ENCODE measurements at places on chromosomes 2 and 18.

- no peak for DNase-seq
These were observed 30.5 kb downstream of the PDK1 start for GRCh38 chr2:172586245-172586891.

DNA sequence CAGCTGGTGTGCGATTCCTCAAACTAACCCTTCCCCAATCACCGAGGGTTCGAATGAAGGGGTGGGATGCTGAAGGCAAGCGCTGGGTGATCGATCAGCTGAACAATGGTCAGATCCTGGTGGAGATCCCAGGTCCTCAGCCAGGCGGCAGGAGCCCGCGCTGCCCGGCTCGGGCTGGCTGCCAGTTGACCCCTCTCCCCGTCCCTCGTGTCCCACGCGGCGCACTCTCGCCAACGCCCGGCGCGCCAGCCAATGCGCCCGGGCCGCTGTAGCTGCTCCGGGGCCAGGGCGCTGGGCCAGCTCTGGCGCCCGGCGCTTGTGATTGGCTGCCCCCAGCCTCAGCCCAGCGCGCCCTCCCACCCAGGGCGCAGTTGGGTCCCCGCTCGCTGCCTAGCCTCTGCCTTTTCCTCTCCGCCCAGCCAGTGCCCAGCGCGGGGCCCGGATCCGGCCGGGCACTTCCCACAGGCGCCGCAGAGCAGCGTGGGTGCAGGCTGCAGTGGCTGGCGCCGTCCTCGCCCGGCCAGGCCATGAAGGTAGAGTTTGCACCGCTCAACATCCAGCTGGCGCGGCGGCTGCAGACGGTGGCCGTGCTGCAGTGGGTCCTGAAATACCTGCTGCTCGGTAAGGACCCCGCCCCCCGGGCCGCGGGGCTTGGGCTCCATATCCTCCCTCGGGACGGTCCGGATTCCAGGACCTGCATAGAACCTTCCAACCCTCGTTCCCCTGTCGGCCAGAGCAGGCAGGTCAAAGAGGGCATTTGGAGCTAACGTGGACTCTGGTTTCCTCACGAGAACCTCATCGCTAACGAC, at the start of gene MOGAT1:
MOGAT1 (plus strand) TSS at position 400 of the 809 bp plus-strand sequence; CDS start at position 528, 128 bp downstream.
- no peak for DNase-seq

- no peak for DNase-seq
These were observed 14.5 kb upstream of the BMP10 start for GRCh38 chr2:68885811-68886075.

DNA sequence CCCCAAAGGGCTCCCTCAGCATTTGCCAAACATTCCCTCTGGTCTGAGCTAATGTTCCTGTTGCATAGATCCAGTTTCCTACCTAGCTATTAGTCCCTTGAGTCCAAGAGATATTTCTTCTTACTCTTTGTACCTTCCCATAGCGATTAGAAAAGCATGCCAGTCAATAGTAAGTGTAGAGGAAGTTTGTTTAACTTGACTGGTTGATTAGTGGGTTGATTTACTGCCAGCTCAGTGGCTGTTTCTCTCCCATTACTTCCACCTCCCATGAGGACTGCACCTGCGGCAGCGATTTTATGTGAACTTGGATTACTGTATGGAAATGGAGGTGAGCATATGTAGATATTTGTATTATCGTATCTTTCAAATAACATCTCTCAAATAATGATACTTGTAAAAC, 1748.4 kb upstream of the CELF4 start:
- DNase-seq = no peak

- no peak for DNase-seq
These were observed 165.0 kb downstream of the ASB1 start for GRCh38 chr2:238591732-238592131.

DNA sequence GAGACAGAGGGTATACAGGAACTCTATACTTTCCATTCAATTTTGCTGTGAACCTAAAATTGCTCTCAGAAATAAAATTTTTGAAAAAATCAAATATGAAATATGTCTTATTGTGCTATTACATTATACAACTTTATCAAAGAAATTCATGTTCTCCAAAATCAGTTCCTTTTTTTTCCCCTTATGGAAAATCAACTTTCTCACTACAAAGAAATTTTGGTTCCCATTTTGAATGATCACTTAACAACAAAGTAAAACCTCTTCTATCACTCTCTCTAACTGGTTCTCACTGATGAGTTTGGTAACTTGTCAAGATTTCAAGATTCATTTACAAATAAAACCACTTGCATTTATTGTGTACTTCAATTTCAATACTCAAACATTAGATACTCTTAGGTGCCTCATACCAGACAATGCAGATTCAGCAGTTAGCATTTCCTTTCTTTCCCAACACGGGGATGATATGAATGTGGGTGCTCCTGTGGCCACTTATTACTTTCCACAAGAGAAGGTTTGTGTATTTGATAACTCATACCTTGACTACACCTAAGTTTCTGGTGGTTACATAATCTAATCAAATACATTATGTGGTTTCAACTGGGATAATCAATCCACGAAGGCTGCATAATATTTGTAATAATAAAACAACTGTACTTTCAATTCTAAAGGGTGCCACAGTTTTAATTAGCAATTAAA, 6.4 kb downstream of the PSME4 start:
- no peak for DNase-seq

DNA sequence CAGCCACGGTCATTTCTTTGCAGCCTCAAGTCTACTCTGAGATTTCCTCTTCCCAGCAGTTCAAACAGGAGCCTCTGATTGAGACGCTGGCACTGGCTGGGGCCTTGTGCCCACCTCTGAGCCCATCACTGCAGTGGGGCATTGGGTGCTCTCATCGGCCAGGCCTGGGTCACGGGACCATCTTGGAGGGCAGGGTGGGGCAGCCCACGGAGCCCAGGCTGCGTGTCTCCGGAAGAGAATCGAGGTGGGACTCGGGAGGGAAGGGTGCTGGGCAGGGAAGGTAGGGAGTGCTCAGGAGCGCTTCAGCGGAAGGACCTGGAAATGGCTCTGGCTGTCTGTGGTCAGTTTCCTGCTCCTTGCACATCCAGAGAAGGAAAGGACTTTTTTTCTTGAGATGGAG, 82.4 kb downstream of the RTP5 start:
- no peak for DNase-seq

DNA sequence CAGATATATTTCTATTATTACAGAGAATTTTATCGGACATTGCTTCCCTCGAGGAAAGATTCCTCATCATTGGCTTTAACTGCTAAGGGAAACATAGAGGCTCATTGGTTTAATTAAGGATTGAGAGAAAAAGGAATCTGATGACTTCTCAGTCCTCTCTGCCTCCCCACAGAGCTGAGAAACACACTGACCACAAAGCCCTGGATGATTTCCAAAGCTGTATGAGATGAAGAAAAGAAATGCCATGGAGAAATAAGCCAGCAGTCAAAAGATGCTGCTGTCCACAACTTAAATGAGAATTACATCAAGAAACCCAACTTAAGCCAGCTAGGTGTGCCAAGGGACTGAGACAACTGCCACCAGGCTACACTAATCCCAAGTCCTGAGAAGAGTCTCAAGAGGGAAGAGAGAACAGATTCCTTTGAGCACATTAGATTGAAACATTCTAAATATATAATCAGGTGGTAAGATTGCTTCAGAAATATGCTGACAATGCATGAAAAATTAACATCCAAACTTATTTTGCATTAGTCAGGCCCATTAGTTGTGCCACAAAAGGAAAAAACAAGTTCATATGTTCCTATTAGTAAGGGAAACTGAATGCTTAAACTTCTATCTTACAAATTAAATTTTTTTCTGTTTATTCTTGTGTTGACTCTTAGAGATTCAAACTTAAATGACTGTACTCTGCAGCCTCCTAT, 308.1 kb upstream of the CYRIA start:
- DNase-seq = no peak

- DNase-seq = no peak
These were observed 69.3 kb downstream of the BCL11A start for GRCh38 chr2:60484133-60484645.
